ENCODE measurements at places on chromosomes 6 and 20.

DNA sequence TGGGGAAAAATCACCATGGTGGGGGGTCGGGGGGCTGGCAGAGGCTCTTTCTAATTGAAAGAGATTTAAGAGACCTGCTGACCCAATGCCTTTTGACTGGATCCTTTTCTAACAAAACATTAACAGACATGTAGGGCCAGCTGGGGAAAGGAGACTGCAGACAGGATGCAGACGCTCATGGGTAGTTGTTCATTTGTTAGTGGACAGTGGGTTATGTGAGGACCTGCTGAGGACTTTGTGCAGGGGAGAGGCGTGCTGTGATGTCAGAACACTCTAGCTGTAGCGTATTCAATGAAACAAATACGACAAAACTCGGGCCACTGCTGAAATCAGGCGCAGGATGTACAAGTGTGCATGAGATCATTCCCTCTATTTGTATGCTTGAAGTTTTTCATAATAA, 1.2 kb downstream of the IP6K3 start:
- no peak for DNase-seq

GRCh38 chr6:52077180-52077884, 10.1 kb downstream of the PKHD1 start:
- DNase-seq, result no peak

GRCh38 chr20:50682947-50683530, 8.3 kb downstream of the RIPOR3 start:
- DNase-seq, result no peak

GRCh38 chr6:144232176-144232831, 52.8 kb upstream of the UTRN start:
- peak; percentile 22 for DNase-seq

DNA sequence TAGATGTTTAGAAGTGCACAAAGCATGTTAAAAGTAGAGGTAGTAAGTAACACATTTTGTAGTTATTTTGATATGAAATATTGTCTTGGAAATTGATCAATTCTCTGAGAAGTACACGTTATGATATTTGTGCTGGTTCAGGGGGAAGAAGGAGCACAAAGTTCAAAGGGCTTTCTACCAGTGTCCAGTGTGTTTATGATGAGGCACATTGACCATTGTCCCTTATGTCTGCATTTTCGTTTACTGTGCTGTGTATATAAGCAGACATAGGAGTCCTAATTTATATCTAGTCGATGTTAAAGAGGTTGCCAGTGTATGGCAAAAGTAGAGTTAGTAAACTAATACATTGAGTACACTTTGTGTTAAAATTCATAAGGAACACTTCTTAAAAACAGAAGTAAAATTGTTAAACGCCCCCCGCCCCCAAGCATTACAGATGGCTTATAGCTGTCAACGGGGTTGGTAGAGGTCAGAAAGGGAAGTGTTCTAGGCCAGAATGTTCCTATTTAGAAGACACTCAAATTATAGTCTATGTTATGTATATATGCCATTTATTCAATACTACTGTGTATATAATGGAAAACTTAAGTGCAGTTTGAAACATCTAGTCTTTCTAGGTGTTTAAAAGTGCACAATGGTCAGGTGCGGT, 13.3 kb upstream of the HMGN4 start:
- no peak for DNase-seq
